ENCODE measurements at places on chromosomes 5 and 9. TPM values are rescaled to one million over a fixed set of nuclear protein-coding genes. Genes with fewer than 3 reads are reported as not detected.

The ADGRD2 gene
- total RNA-seq = 1.2 TPM

DNA sequence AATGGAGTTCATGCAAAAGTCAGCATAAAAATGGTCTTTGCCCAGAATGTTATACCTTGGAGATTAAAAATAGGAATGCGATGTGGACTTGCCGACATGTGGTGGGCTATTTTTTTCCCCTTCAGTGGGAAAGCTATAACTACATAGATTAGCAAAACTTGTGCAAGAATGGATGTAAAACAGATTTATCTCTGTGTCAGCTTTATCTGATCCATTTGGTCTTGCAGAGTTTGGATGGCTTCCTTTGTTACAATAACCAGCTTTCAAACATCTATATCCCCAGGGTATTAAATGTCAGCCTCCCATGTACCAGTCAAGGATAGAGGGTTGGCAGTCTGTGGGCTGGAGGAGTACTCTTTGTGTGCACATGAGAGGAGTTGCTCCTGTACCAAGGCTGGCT lies 284.9 kb downstream of the TMEM38B start:
- H3K36me3 ChIP-seq = no peaks in the 10 kb centered on the region
- H3K4me3 ChIP-seq = no peak overlapping the region
- H3K4me1 ChIP-seq = peaks cover 5% of the 10 kb centered on the region
- no peak for DNase-seq
- H3K27ac ChIP-seq = no peak overlapping the region
- H3K27me3 ChIP-seq = no peaks in the 10 kb centered on the region

GRCh38 chr5:160621526-160621925 lies 199.9 kb downstream of the PTTG1 start:
- H3K36me3 ChIP-seq = no peaks in the 10 kb centered on the region
- no peak overlapping the region for H3K27ac ChIP-seq
- H3K4me3 ChIP-seq = no peak overlapping the region

The OR1J2 gene
- total RNA-seq = not detected

DNA sequence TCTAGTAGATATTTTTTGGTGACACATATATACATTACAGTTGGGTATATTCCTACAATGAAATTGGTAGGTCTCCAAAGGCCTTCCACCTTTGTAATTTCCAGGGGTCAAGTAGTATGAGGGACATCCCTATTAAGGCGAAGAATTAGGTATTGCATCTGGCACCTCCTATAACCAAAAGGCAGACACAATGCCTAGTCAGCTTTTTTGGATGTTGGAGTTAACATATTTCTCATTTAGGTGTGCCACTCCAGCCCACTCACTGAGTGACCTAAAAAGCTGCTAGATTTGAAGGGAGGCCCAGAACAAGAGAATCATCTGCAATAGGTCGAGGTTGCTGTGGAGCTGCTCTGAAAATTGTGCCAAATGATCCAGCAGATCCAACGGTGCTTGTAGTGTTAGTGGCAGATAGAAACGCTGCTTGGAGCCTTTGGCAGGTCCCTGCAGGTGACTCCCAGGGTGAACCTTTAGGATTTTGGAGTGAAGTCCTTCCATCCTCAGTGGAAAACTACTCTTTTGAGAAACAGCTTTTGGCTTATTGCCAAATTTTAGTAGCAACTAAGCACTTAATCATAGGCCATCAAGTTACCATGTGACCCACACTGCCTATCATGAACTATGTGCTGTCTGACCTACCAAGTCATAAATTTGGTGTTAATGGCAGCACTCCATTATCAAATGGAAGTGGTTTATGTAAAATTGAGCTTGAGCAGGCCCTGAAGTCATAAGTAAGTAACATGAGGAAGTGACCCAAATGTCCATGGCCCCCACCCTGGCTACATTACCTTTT lies 15.7 kb upstream of the FNIP1 start:
- no peak overlapping the region for H3K27ac ChIP-seq
- H3K4me3 ChIP-seq = no peak overlapping the region
- H3K27me3 ChIP-seq = no peaks in the 10 kb centered on the region
- H3K36me3 ChIP-seq = no peaks in the 10 kb centered on the region
- DNase-seq = no peak

All from H9 (cell line).